ENCODE measurements at places on chromosomes 6 and 20. TPM values are rescaled to one million over a fixed set of nuclear protein-coding genes. Genes with fewer than 3 reads are reported as not detected.

- no peak for DNase-seq
Observed at GRCh38 chr6:158257425-158257759, 54.9 kb upstream of the TULP4 start.

- no peak for DNase-seq
Observed at GRCh38 chr6:2625581-2625980, 125.1 kb downstream of the MYLK4 start.

DNA sequence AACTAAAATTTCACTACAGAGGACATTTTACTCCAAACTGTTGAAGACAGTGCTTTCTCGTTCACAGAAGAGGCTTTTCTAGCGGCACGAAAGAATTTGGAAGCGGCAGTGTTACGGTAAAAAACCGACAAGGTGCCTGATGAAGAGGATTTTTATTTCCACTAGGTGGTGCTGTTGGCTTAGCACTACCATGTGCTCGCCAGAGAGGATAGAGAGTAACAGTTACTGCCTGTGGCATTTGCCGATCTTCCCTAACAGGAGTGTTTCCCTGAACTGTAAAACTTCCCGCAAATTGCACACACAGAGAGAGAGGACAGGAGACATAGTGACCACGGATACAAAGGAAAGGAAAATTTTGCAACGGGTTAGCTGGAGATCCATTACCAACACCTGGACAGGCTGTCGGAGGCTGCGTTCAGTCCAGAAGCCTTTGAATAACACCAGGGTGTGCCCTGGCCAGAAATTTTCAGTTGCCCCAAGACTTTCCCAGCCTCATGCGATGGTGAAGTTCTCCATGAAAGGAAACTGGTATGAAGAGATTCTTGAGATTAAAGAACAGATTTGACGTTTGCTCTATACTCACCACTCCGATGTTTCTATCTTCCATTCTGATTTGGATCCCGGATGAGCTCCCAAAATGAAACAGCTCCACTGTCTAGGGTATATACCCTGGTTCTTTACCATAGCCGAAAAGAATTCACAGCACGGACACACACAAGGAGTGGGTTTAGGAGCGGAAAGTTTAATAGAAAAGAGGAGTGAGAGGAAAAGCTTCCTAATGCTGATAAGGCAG, 48.1 kb downstream of the HLA-DPB1 start:
- no peak for DNase-seq

- no peak for DNase-seq
Observed at GRCh38 chr20:49372095-49372734, 94.4 kb upstream of the ZNFX1 start.

- DNase-seq, result no peak
Observed at GRCh38 chr6:10419749-10420545, 5.1 kb upstream of the TFAP2A start.

- DNase-seq, result no peak
Observed at GRCh38 chr6:21907291-21907690, 313.7 kb downstream of the SOX4 start.

DNA sequence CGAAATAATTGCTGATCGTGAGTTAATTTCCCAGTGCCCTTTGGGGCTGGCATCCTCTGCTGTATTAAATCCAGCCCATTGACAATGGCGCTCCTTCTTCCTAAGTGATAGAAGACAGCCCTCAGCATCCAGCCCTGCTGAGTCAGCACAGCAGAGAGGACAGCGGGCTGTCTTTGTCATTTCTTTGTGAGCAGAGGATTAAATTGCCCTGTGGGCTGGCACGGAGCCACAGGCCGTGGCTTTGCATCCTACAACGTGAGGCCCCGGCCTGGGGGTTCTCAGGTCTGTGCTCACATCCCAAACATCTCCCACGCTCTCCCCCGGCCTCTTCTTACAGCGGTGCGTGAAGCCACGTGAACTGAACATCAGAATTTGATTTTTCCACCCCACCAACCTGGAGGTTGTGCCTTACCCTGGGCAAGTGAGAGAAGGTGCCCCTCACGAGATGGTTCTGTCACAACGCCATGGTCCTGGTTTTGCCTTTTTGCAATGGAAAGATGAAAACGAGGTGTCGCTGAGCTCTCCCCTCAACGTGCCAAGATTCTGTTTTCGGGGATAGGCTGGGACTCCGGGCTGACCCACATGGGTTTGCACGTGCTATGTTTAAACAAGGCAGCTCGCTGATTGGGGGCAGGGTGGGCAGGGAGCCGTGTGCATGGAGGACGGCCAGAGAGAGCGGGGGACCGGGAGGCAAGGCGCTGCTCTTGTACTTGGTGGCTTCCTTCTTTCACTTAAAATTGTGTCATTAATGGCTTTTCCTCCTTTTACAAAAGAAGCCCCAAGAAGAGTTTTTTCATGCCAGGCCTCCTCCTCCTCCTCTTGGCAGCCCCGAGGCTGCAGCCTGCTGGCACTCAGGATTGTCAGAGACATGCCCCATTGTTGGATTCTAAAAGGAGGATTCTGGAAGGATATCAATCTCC, 19.5 kb downstream of the CDH4 start:
- no peak for DNase-seq

- DNase-seq, result no peak
Observed at GRCh38 chr20:61590236-61590635, 338.2 kb downstream of the CDH4 start.

- no peak for DNase-seq
Observed at GRCh38 chr6:4441981-4442434, 306.6 kb upstream of the ECI2 start.

GRCh38 chr6:17416806-17417205, 23.4 kb downstream of the CAP2 start:
- DNase-seq, result no peak

DNA sequence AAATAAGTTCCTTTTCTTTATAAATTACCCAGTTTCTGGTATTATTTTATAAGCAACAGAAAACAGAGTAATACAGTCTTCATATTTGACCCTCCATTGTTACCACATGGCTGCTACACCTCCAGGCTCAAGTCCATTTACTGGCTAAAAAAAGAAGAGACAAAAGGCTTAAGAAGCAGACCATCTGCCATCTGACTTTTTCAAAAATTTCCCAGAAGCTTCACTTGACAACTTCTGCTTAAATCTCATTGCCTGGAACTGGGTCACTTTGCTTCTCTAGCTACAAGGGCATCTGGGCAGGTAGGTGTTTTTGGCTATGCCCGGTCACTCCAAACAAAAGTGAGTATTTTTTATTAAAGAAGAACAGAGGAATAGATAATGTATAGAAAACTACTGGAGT, 118.0 kb downstream of the GRM1 start:
- no peak for DNase-seq

DNA sequence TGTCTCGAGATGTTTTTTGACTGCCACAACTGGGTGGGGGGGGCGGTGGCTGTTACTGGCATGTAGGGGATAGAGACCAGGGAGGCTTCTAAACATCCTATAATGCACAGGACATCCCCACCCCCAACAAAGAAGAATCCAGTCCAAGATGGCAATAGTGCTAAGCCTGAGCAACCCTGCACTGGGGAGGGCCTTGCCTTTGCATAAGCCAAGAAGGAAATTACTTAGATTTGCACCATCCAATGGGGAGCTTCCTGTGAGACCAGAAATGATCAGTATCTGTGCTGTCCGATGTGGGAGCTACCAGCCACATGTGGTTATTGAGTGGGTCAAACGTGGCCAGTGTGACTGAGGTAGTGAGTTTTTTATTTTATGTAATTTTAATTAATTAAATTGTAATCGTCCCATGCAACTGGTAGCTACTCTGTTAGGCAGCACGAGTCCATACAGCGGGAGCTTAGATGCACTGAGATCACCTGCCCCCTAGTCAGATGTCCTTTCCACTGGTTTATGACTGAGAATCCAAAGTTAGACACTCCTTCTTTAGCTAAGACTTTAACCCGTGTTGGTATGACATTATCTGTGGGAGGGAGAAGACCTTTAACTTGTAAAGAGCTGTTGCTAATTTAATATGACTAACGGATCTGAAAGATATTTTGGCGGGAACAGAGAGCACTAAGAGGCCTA, 97.4 kb upstream of the NEDD9 start:
- no peak for DNase-seq

GRCh38 chr6:56595490-56596122, 47.1 kb downstream of the DST start:
- DNase-seq, result peak; percentile 7

E2F1 gene
- total RNA-seq, result 57.5 TPM

SYCP2 gene
- 2.1 TPM for total RNA-seq
